ENCODE measurements at places on chromosomes 5 and 9.

DNA sequence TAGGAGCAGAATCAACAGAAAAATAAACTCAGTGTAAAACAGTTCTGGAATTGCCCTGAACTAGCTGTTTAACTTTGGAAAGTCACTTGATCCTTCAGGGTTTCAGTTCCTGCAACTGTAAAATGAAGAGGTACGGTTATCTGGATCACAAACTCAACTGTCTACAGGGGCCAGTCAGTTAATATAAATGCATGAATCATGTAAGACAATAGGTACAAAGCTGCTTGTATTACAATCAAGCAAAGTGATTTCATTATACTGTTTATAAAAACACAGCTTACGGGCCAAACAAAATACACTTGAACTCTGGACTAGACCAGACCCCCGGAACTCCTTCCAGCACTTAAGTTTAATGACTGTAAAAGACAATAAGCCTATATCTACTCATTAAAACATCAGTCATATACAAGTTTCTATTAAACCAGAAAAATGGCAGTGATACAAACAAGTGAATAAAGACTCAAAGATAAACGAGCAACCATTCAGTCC lies 73.0 kb downstream of the MRPS27 start:
- DNase-seq = no peak

DNA sequence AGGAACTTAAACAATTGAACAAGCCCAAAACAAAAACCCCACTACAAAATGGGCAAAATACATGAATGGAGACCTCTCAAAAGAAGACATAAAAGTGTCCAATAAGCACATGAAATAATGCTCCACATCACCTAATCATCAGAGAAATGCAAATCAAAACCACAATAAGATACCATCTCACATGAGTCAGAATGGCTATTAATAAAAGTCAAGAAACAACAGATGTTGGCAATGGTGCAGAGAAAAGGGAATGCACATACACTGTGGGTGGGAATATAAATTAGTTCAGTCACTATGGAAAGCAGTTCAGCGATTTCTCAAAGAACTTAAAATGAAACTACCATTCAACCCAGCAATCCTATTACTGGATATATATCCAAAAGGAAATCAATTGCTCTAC lies 337.4 kb upstream of the GRIA1 start:
- no peak for DNase-seq

DNA sequence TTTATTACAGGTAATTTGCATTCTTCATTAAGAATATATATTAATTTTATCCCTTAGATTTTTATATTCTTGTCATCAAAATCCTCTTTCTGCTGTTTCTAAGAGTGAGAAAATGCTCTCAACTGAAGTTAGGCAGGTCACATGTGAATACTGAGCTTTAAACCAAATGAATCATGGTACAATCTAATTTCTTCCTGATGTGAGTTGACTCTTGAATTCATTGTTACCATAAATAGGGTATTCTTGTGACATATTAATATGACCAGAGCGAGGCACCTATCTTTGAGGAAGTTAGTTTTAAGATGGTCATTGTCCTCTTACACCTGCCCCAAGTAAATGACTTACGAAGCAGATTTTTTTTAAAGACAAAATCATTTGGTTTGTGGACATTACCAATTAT lies 17.4 kb downstream of the C9orf85 start:
- DNase-seq = no peak

- DNase-seq = no peak
Observed at GRCh38 chr9:21995666-21996398, 1.2 kb downstream of the CDKN2B-AS1 start.

- DNase-seq = no peak
Observed at GRCh38 chr5:57455511-57456455, 26.8 kb downstream of the ACTBL2 start.

GRCh38 chr5:17157916-17158529 lies 59.4 kb upstream of the BASP1 start:
- DNase-seq = no peak

DNA sequence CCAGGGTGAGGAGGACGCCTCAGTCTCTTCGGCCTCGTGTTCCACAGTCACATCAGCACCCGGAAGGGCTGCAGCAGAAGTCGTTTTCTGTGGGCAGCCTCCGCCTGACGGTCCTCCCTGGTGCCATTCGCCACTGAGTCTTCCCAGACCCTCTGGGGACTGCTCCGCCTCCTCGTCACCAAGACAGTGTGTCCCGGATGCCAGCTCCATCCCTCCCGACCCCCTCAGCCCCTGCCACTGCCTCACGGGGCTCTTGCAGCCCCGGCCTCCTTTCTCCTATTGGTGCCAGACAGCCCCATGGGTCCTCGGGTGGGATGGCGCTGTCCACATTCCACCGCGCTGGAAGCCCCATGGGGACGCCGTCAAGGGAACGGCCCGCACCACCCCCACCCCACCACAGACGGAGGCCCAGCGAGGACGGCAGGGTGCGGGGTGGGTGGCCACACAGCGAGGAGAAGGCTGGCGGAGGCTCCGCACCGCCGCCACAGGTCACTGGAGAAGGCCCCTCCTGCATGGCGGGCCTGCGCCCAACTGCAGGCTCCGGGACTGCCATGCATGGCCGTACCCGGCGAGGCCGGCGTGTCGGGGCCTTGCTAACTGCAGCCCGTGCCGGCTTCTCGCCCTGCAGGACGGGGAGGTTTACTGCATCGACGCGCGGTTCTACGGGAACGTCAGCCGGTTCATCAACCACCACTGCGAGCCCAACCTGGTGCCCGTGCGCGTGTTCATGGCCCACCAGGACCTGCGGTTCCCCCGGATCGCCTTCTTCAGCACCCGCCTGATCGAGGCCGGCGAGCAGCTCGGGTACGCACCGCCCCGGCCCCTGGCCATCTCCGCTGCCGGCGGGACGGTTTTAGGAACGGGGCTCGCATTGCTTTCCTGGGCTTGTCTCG lies 43.6 kb upstream of the CACNA1B start:
- no peak for DNase-seq

GRCh38 chr5:157245886-157246285 lies 20.0 kb upstream of the CYFIP2 start:
- DNase-seq = no peak

DNA sequence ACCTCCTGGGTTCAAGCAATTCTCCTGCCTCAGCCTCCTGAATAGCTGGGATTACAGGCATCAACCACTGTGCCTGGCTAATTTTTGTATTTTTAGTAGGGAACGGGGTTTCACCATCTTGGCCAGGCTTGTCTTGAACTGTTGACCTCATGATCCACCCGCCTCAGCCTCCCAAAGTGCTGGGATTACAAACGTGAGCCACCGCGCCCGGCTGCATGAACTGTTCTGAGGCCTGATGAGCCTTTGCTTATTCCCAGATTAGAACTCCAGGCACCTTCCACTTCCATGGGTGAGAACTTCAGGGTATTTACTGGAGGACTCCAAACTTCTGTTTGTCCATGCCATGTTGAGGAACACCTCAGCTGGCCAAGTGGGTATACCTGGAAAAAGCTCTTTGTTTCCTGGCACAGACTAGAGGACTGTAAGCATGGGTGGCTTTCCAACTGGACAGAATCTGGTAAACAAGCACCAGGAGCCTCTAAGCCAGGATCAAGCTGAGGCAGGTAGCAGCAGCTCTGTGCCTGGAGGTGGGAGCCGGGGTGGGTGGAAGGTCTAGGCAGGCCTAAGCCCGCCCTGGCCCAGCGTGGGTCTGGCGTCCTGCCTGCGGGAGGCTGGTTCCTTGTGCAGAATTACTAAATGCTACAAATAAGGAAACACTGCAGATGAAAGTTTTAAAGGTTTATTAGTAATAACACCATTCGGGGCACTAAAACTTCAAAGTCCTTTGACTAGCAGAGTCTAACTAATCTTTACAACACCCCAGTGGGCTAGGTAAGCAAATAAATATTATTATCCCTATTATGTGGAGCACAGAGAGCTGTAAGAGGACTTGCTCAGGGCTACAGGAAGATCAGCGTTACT lies 78.4 kb downstream of the SEMA5A start:
- no peak for DNase-seq

DNA sequence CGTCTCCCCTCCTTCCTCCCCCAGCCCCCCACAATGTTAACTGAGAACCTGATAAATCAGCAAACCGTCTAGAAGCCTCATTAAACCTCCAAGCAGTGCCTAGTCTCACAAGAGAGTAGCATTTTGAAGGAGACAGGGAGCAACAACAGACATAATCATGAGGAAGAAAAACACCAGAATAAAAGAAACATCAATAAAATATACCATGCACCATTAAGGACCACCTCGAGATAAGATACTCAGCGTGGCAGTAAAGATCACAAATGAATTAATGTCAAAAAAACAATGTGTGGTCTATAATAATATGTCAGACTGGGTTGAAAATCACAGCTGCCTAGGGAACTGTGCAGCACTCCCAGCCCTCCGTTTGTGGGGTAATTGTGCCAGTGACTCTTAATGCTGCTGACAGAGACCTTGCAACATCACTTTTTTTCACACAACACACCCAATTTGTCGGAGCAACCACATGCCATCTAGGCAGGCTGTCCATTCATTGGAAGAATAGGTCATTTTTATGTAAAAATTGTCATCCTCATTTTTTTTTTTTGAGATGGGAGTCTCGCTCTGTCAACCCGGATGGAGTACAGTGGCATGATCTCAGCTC lies 450.8 kb upstream of the WWC1 start:
- no peak for DNase-seq

DNA sequence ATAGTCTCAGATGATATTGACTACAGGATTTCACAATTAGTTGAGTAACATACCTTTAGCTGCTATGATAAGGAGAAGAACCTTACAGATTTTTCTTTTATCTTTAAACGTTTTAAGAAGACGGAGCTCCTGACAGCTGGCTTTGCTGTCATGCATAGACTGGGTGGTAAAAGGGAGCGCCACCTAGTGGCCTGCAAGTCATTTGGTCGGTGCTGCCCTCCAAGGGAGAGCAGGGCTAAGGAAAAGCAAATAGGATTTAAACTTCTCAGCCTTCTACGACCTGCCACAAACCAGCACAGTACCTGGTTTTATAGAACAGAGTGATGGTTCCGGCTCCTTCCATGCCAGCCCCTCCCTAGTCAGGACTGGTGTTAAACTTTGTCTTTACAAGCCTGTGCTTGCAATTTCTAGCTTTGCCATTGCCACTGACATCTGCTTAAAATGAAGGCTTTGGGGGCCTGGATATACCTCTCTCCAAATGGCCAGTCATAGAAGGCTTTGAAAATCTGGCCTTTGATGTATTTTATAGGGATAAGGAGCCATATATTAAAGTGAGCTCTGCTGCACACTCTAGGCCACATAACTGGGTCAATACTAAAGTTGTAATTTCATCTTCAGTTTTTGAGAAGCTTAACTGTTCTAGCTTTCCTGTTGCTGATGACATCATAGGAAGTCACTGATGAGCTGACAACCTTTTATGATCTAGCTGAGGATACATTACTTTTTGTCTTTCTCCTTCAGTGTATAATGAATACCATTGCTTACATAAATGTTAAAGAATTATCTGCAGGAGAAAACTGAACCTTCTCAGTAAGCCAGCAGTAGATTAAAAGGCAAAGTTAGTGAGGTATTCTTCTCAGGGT lies 31.1 kb upstream of the ADAMTSL1 start:
- no peak for DNase-seq

DNA sequence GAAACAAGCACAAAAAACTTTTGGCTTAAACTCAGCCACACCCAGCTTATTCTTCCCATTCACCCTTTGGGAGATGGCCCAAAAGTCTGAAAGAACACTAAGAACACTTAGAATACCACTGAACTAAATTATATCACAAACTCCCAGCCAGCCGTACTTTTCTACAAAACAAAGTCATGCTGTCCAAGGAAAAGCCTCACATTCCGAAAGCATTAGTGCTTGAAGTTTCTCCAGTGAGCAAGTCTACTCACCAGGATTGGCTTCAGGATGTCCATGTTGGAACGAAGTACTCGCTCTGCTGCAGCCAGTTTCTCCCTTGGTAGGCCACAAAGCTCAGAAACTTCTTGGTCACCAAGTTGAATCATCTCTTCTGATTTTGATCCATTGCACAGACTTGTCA lies 69.7 kb downstream of the ABCA1 start:
- no peak for DNase-seq

DNA sequence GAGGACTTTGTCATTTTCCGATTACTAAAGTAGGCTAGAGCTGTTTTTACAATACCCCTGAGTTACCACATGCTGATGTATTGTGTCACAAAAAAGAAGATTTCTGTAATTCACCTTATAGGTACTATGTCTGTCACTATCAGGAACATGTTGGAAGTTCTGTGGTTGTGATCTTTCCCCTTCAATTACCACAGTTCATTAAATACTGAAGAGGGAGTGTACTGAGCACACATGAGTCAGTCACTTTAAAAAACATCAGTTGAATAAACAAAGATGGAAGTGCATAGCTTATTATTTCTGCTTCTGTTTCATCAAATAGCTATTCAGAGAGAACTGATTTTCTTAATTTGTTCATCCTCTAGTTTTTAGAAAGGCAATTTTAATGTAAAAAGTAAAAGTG lies 31.7 kb downstream of the AP3S1 start:
- no peak for DNase-seq

DNA sequence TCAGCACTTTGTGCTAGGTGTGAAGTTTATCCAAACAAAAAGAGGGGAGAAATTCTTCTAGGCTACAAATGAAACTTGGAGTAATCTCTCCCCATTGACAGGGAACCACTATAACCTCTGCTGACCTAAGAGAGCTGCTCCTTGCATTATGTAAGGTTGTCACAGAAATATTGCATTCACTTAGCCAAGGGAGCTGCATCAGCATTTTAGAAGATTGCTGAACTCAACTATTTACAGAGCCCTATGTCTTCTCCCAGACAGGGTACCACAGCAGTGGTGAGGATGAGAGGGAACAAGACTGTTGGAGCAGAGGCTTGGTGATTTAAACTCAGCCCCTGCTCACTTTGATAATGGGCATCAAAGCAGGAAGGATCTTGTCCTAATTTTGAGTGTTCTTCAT lies 362.0 kb downstream of the TMEM38B start:
- DNase-seq = no peak

DNA sequence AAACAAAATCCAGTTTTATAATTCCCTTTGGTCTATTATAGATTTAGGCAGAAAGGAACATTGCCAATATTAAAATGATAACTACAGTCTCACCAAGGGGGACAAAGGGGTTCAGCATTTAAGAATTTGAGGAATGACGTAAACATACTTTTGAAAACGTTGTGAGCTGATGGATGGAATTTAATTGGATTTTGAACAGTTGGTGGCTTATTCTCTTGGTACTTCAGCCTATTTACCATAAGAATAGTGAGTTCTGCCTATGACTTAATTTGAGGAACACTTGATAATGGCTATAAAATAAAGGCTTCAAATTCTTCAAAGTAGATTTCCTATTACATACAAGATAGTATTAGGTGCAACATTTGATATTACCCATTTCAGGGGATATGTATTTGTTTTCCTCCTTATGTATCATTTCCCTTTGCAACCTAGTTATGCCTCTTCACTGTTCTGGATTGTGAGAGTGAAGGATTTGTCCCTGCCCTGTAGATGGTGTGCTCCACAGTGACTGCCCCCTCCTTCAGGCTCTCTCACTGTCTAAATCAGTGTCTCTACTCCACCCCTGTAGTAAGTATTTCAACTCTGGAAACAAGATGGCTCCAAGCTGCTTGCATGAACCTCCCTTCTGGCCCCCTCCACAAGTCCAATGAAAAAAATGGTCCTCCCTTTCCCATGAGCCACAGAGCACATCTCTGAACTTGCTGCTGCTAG lies 225.6 kb downstream of the ARHGEF28 start:
- DNase-seq = no peak

- no peak for DNase-seq
Observed at GRCh38 chr9:128409978-128410377, 10.7 kb upstream of the CERCAM start.
